ENCODE measurements at places on chromosomes 12 and 14.

DNA sequence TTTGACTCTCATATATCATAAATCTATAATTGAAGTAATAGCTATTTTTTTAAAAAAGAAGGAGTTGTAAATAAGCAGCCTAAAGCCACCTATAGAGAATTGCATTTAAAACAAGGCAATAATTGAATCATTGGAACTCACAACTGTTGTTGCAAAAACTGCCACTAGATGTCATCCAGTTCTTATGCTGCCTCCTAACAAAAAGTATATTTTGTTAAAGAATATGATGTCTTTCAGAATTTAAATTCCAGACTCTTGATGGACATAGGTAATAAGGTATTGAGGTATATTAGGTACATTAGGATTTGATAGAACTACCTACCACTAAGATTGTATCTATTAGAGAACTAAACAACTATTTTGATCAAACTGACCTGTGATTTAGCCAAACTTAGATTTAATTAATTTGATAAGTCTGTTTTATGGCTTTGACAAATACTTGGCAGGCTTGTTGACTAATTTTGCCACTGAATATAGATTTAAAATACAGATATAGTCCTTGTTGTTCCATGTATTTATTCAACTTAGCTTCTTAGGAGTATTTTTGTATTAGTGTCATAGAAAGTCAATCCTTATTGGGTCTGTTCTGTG is 401.4 kb downstream of the RPL10L start:
- no peak for DNase-seq

DNA sequence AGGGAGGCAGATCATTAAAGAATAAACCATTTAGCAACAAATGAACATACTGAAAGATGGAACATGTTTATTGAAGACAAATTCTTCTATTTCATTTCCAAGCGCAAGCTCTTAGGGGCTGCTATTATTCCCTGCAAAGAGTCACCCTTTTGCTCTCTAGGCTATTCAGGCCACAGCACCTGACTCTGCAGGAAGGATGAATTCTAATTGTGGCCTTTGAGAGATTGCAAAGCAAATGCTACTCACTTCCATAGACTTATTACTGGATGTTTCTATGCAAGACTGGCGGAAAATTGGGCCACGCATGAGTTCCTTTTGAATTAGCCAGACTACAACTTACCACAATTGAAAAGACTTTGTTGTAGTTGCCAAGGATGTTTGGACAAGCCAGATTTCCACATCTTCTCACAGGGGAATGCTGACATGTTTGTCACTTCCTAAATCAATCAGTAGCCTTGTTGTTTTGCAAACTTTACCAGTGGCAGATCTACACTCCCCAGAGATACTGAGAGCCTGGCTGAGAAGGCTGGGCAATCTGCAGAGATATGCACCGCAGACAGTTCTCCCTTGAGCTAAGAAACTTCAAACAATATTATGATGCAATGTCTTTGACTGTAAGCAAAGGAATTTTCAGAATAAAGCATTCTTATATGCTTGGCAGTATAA is 334.3 kb upstream of the SYT1 start:
- DNase-seq: no peak

DNA sequence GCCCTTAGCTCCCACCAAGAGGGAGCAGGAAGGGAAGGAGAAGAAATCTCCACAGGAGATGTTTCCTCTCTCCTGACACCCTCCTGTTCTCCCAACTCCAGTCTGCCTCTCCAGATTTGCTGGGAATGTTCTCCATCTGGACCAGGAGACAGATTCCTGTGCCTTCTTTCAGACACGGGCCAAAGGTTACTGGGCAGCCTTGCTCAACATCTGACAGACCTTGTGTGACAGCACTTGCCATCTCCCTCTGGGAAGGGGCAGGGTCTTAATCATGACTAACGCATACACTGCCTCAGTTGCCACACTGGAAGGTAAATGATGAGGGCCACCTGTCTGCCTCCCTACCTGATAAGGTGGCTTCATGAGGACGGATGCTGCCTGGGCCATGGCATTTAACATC is 2.5 kb upstream of the TTC7B start:
- DNase-seq: no peak

- DNase-seq: no peak
Measured at GRCh38 chr14:83856334-83856733, 1673.6 kb upstream of the FLRT2 start.

DNA sequence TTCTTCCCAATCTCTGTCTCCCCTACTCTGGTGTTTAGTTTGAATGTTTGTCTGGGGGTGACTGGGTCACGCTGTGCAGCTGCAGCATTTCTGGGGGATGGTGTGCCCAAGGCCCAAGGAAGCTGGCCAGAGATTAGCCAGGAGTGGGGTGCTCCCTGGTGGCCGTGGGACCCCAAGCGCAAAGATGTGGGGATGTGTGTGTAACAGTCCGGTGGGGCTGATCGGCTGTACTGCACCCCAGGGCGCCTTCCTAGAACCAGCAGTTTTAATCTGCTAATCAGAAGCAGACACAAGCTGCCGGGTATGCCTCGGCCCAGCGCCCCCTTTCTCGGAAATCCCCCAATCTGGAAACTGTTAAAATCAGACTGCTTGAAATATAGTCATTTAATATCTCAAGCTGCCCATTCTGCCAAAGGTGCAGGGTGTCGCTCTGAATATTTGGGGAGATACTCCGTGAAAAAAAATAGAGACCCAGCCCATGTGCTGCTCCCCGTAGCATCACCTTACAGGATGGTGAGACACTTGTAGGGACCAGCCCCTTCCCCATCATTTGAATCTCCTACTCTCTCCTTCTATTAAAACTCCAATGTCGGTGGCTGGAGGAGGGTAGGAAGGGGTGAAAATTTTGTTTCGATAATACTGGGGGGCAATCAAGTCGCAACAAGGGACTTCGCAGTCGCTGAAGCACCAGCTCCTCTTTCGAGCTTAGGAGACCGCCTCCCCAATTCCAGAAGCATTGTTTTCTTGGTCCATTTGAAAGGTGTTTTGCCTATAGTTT is 4.3 kb downstream of the HOXC9 start:
- no peak for DNase-seq

DNA sequence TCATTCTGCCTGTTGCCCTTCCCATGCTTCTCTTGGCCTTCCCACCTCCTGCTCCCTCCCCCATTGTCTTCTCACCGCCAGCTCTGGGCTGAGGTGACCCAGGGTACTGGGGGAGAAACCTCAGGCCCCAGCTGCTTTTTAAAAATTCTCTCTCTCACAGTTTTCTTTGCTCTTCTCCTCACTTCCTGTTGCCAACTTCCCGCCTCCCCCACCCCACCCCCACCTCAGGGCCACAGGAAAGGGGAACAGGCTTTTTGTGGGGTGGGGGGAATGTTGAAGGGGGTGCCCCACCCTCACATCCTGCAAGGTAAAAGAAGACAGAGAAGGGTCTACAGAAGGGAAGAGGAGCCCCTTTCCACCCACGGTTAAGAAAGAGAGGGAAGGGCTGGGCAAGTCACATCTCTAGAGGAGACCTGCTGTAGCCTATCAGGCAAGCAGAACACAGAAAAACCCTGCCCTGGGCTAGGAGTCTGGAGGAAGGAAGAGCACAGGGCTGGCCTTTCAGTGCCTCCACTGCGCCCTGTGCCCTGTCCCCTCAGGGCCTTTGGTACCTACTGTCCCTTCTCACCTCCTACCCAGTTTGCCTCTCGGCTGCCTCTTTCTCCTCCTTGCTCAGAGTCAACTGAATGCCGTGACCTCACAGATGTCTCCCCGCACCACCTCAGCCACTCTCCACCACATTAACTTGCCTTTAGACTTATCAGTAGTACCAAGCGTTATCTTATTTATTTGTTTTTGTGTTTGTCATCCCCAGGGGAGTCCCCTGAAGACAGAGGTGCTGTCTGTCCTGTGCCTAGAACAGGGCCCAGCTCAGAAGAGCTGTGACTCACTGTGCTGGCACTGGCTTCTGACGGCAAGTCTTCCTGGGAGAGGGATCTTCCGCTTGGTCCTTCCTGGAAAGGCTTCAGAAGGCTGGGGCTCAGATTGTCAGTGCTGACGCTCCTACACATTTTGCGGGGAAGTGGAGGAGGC is 1.7 kb downstream of the ARHGAP9 start:
- DNase-seq: no peak

DNA sequence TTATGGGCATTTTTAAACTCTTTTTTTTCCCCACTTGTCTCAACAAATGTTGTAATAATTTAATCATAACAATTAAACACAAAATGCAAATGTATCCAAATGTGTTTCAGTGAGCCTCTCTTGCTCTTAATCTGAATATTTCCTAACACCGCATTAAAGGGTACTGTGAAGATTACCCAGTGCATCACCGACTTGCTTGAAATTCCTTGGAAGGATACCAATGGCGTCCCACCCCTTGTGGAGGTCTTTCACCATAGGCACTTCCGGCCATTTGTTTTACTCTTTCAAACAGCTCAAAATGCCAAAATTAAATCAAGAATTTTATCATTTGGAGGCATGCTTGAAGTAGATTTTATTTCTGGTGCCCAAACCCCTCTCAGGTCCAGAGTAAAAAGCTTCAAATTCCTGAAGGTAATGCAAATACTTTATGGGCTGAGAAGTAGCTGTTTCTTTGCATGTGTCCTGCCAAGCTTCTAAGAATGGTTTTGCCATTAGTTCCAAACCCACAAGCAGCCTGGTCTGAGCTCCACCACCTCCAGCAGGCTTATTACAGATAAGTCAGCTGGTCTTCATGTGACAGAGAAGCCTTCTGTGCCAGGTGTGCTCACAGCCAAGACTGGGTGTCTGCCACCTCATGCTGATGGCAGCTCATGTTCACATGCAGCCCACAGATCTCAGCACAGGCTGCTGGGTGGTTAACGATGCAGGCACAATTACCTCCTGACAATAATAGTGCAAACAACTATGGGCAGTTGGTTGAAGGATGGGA is 16.4 kb upstream of the NUDT4 start:
- DNase-seq: no peak

DNA sequence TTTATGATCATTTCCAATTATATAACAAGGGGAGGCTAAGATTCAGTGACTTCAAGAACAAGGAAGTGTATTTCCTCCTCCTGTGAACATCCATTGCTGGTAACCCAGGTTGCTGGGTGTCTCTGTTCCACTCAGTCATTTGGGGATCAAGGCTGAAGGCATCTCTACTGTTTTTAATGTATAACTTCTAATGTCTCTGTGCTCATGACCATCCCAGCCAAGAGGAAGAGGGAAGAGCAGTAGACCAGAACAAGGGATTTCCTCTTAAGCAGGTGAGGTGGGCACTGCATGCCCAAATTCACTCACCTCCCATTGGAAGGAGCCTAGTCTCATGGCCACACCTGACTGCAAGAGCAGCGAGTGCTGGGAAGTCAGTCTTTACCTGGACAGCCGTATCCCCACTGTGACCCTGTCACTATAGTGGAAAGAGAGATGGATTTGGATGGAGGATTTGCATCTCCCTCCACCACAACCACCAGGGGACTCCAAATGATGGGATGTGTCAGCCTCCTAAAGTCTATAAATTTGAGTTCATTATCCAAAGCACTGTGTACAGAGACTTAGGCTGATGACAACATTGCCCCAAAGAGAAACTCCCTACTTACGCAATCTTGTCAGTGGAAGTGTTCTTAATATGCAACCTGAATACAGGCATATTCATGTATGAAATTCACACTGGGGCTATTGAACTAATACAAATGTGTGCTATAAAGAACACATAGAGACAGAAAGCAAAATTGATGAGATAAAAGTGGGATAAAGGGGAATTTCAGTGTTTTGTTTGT is 368.7 kb downstream of the TMEM132D start:
- no peak for DNase-seq

DNA sequence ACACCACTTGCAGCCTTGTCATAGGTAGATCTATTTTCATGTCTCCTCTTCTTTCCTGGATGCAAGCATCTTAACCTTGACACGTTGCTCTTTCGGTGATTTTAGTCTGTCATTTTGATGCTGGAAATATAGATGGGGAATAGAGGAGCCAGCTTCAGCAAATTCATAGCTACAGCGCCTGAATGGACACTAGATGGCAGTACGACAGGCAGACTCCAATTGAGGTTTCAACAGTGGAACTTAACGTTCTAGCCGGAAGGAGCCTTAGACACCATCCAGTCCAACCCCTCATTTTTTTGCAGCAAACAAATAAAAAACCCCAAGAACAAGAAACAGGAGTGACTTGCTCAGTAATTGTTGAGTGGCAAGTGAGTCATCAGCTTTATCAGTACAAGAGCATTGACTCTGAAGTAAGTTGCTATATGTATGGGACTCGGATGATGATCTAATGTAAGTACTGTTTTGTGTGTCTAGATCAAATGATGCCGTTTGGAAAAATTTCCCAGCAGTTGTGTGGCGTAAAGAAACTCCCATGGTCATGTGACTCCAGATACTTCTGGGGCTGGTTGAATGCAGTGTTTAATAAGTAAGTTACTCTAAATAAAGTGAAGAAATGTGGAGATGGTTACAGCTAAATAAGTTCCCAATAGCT is 9.0 kb downstream of the DMAC2L start:
- DNase-seq: peak; percentile 81

- DNase-seq: no peak
Measured at GRCh38 chr14:101029668-101030290, 126.3 kb upstream of the RTL1 start.

GRCh38 chr12:127126260-127126628 is 1140.7 kb upstream of the TMEM132C start:
- no peak for DNase-seq

DNA sequence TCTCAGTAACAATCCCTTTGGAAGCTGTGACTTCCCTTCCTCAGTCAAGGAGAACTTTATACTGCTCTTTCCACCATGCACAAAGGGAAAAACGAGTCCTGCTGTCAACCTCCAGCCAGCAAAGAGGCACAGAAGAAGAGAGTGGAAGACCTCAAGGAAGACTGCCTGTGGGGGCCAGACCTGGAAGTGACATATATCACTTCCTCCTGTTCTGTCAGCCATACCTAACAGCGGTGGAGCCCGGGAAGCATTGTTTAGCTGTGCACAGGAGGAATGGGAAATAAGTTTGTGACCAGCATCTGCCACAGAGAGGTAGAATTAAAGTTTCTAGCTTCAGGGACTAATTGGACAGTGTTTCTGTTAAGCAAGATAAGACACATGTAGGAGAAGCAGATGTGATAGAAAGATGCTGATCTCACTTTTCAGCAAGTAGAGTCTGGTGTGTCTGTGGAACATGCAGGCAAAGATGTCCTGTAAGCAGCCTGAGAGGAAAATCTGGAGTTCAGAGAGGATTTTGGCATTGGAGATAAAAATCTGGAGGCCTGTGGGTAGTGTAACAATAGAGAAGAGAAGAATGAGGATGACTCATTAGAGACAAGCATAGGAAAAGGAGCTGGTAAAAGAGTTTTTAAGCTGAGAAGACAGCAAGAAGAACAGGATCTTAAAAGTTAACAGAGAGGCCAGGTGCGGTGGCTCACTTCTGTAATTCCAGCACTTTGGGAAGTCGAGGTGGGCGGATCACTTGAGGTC is 141.6 kb upstream of the CPSF6 start:
- no peak for DNase-seq

DNA sequence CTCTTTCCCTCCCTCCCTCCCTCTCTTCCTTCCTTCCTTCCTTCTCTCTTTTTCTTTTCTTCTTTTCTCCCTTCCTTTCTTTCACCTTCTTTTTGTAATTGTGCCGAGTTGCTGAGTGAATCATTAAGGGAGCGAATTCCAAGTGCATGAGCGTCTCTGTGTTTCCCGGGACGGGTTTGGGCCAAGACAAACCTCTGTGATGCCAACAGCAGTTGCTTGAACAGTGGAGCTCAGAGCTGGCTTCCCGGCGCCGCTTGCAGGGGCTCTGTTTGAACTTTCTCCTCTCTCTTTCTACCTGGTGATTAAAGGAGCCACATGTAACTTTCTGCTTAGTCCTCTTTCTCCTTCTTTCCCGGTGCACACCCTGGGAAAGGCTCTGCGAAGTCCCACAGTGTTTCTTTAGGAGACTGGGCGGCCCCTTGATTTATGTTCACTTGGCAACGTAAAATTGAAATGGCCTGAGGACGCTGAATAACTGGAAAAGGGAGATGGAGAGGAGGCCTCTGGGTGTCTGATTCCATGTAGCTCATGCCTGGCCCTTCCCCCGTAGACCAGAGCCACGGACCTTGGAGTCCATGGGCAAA is 33.7 kb upstream of the MAP1LC3B2 start:
- no peak for DNase-seq

All from right renal cortex interstitium (tissue), 3 donors.